ENCODE measurements at places on chromosomes 12 and 14. TPM values are rescaled to one million over a fixed set of nuclear protein-coding genes. Genes with fewer than 3 reads are reported as not detected.

GRCh38 chr12:96034621-96035282 lies 635 bp downstream of the LTA4H start:
- DNase-seq: no peak

NFATC4 gene
- total RNA-seq: 57.6 TPM

AMHR2 gene
- total RNA-seq: 35.7 TPM

GRCh38 chr12:112294793-112295192 lies 87.4 kb downstream of the HECTD4 start:
- DNase-seq: no peak

DNA sequence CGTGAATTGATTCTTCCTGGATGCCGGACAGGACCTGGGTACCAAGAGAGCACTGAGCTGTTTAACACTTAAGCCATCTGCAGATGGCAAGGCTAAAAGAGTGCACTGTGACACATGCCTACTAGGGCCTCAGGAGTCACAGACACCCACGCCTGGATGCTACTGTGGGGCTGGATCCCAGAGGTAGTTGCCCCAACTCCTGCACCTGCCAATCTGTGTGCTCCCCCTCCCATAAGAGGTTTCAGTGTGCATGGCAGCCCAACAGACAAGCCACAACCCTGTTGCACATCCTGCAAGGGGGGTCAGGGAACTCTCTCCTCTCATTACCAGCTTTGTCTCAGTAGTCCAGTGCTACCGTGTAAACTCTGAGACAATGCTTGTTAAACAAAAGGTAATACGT lies 169.0 kb downstream of the CEP128 start:
- DNase-seq: no peak

TPH2 gene
- not detected for total RNA-seq

NFE2 gene
- 17.2 TPM for total RNA-seq

GRCh38 chr14:100899884-100900771 lies 3.4 kb downstream of the RTL1 start:
- DNase-seq: no peak

TCL1B gene
- not detected for total RNA-seq

GRCh38 chr14:103391048-103391447 lies 5.8 kb downstream of the MARK3 start:
- DNase-seq: no peak

DNA sequence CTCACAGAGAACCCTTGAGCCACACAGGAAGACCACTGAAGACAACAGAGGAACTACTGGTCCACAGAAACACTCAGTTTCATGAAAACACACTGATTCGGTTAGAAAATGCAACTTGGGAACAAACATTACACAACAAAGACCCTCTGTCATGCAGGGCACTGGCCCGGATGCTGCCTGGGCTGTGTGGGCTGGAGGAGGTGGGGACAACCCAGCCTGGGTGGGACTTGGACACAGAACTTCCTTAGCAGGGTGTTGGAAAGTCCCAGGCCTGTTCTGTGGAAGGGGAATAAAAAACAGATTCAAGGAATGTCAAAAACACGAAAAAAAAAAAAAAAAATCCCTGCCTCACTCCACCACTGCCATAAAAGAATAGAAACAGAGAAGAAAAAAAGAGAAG lies 181.0 kb downstream of the MON2 start:
- DNase-seq: no peak

SLCO1B3 gene
- total RNA-seq: not detected

KRT6C gene
- not detected for total RNA-seq
